Pulmonary artery endothelial cell (primary cell): ENCODE measurements at places on chromosomes 7 and 10.

DNA sequence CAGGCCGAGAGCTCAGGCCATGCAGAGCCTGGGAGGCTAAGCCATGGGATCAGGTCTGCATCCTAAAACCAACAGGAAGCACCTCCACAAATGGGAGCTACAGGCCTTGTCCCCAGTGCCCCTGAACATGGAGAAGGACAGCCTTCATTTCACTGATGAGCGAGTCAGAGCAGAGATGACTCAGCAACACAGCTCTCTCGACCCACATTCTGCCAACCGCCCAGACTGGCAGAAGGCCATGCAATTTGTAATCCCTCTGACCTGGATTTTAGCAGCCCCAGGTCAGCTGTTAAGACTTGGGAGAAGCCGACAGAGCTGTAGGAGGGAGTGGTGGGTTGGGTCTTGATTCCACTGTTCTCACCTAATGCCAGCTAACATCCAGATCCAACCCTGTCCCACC lies 25.5 kb downstream of the VOPP1 start:
- peak; percentile 47 for DNase-seq

GRCh38 chr7:49669692-49670260 lies 103.7 kb upstream of the VWC2 start:
- DNase-seq, result no peak

DNA sequence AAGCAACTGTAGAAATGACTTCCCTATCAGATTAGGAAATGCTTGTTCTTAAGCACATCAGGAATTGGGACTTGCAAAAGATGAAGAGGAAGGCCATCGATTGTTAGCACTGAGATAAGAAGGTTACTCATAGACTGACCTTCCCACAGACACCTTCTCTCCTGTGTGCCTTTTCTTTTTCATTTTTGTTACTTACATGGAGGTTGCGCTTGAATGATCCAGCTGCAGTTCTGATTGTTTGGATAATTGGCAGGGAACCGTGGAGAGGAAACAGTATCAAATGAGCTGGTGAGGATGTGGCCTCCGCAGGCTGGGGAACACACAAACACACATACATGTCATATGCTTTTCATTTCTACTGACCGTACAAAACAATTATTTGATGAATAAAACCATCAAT lies 134.9 kb upstream of the RSU1 start:
- peak; percentile 41 for DNase-seq

- no peak for DNase-seq
Observed at GRCh38 chr7:1899196-1899595, 229.1 kb downstream of the ELFN1 start.

- no peak for DNase-seq
Observed at GRCh38 chr10:101293007-101293723, 60.8 kb upstream of the BTRC start.

DNA sequence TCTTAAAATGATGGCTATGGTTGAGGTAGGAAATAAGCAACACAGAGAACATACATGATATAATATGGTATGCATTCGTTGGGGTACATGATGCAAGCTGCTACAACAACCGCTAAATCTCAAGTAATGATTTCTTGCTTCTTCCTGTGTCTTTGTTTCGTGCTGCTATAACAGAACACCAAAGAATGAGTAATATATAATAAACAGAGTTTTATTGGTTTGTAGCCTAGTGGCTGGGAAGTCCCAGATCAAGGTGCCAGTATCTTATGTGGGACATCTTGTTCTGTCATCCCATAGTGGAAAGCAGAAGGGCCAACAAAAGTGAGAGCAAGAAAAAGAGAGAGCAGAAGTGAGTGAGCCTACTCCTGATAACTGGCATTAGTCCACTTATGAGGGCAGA lies 689.7 kb downstream of the SUGCT start:
- DNase-seq, result no peak

GRCh38 chr7:34612661-34613060 lies 45.4 kb upstream of the NPSR1 start:
- DNase-seq, result no peak

DNA sequence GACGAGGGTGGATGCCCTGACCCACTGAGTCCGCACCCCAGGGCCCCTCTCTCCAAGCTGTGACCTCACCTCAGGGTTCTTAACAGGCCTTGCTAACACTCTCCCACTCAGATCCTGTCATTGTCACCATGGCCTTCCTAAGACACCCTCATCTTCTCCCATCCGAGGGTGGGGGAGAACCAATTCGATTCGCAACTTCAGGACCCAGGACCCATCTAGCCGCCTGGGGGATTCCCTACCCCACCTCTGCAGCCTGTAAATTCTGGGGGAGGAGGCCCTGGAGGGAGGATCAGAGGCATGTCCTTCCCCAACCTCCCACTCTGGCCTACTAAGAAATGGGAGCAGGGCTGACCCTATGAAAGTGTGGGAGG lies 17.4 kb downstream of the TRIM8 start:
- DNase-seq, result no peak
